Activated T-cell treated with anti-CD3 and anti-CD28 coated beads for 48 hours (primary cell): ENCODE measurements at places on chromosomes 5 and 9.

GRCh38 chr5:115895821-115896220 is 54.1 kb downstream of the AP3S1 start:
- DNase-seq = no peak

DNA sequence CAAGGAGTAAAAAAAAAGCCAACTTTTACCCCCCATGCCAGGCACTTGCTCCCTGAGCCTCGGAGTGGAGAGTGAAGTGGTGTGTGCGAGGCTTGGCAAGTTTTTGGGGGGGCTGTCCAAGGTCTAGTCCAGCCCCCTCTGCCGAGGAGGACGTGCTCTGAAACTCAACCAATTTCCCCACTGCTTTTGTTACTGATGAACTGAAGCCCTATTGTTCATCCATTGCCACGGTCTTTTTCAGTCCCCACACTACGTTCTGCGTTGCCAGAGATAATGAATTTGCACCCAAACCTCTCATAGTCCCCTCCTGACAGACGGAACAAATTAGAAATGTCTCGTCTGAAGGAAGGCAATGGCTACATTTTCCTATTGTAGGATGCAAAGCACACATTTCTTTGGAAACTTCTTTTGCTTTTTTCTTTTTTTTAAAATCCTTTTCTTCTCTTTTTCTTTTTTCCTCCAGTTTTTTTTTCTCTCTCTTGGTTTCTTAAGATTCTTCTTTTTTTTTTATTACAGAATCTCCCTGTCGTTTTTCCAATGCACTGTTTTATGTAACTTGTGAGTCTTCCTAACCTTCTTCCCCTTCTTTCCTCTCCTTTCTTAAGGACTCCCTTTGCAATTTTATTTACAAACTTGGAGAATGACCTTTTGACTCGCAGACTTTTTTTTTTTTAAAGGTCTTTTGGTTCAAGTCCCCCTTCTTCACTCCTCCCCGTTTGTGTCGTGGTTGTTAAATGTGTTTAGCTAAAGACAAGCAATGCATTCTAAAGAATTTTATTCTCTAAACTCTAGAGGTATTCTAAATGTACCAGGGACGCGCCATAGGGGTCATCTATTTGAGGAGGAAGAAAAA is 209.5 kb downstream of the MEF2C start:
- no peak for DNase-seq

DNA sequence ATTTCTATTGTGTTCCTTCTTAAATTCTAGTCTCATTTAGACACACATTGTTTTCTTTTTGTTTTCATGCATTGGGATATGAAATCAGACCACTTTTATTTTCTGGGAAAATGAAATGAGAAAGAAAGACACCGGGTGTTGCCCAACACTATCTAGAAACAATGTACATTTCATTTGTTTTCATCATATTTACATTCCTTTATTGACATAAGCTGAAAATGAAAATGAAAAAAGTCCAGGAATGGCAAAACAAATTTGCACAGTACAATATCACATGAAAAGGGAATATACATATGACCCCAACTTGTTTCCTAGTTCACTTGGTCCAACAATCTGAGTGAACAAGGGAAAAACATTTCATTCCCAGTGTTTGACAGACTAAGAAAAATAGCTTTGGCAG is 20.7 kb downstream of the IFNE start:
- DNase-seq = no peak

DNA sequence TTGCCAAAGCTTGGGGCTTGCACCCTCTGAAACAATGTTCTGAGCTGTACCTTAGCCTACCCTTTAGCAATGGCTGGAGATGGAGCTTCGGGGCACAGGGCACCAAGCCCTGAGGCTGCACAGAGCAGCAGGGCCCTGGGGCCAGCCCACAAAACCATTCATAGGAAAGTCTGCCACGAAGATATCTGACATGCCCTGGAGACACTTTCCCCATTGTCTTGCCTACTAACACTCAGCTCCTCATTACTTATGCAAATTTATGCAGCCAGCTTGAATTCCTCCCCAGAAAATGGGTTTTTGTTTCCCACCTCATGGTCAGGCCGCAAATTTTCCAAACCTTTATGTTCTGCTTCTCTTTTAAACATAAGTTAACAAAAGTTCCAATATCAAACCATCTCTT is 105.7 kb downstream of the DTWD2 start:
- DNase-seq = no peak

DNA sequence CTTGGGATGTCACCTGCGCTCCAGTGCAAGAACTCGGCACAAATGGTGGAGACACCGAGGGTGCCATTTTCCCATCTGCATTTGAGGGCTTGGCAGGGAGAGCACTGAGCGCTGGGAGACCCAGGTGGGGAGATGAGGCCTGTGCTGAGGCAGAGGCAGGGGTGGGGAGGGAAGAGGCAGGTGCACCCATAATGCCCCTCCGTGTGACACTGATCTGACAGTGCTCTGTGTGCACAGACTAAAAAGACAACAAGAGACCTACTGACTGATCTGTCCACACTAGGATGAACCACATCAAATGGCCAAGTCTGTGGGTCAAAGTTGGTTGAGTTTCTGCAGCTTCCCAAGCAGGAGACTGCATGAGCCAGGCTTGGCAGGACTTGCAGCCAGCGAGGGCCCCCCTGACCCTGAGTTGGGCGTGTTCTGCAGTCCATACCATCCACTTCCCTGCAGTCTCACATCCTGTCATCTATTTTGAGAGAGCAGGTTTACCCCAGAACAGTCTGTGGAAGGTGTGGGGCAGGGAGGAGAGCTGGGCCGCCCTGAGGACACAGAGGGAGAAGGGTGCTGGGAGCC is 41.9 kb downstream of the NEK6 start:
- DNase-seq = no peak

DNA sequence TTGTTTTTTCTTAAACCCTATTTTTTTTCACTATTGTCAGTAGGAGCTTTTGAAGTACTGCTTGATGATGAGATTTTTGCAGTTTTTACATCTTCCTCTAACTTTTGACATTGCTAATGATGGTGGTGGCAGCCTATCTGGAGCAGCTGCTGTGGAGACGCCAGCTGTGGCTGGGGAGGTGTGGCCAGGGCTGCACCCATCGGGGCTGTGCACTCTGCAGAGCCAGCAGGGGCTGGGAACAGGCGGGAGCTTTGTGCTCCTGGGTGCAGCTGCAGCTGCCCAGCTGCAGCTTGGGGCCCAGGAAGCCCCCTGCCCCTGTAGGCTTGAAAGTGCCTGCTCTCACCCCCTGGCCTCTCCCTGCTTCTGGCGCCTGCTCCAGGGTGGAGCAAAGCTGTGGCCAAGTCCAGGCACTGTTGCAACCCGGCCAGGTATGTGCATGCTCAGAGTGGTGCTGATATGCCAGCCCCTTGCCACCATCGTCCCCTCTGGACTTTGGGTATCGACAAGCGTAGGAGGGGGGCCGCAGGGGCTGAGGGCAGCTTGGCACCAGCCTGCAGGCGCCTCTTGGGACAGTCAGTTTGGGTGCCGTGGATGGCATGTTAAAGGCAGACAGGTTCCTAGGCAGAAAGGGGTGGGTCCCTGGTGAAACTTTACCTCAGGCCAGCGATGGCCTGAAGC is 39.2 kb downstream of the FER start:
- DNase-seq = no peak
